ENCODE measurements at places on chromosomes 1 and 21.

- no peak for DNase-seq
Observed at GRCh38 chr1:28582248-28582615, 9.8 kb upstream of the RAB42 start.

GRCh38 chr1:171506525-171507304 is 21.4 kb downstream of the PRRC2C start:
- no peak for DNase-seq

- no peak for DNase-seq
Observed at GRCh38 chr1:43285269-43285990, at the start of gene C1orf210. TSS of gene C1orf210 (minus strand) at chr1:43285581. CDS start at chr1:43283270, 2,311 bp downstream.

DNA sequence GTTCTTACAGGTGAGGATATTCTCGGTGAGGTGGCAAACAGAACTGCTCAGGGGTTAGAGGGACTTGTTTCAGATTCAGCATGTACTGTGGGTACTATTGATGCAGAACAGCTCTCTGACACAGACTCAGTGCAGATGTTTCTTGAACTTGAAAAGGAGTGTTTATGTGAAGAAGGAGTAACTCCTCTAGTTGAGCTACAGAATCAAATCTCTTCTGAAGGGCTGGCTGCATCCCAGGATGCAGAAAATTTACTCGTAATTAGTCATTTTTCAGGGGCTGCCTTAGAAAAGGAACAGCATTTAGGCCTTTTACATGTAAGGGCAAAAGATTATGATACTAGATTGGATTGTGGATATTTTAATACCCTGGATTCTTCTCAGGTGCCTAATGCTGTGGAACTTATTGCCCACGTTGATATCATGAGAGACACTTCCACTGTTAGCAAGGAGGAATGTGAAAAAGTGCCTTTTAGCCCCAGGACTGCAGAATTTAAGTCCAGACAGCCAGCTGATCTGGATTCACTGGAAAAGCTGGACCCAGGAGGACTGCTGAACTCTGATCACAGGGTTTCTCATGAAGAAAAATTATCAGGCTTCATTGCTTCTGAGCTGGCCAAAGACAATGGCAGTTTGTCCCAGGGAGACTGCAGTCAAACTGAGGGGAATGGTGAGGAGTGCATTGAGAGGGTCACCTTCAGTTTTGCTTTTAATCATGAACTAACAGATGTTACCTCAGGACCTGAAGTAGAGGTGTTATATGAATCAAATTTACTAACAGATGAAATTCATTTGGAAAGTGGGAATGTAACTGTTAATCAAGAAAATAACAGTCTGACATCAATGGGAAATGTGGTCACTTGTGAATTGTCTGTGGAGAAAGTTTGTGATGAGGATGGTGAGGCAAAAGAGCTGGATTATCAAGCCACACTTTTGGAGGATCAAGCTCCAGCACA is 79.6 kb upstream of the BMP8A start:
- no peak for DNase-seq

GRCh38 chr21:37593015-37593414 is 226.4 kb downstream of the DYRK1A start:
- DNase-seq = no peak

- DNase-seq = no peak
Observed at GRCh38 chr1:238223076-238223640, 332.4 kb upstream of the ZP4 start.

DNA sequence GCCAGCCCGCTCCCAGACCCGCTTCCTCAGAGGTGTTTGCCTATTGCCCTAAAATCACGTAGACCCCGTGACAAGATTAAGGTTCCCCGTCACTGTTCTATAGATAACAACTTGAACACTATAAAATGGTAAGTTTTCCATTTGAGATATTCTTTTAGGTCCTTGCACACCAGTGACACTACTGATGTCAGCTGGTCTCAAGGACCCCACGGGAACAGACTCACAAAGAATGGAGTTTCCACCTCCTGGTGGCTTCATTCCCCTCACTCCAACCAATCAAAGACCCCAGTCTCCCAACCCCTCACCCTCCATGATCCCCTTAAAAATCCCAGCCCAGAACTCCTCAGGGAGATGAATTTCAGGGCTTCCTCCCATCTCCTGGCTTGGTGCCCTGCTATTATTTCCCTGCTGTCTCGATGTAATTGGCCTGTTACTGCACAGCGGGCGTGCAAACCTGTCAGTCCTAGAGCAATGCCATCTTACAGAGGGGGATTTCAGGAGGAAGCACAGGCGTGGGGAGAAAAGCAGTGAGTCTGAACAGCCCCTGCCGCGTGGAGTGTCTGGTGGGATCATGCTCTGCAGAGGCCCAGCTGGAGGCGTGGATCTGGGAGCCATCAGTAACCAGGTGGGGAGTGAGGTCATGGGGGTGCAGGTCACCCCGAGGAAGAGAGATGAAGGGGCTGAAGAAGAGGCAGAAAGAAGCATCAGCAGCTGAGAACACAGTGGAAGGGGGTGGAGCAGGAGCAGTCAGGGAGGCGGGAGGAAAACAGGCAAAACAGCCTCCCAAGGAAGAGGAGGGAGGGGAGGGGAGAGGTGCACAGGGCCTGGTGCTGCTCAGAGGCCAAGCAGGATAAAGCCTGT is 35.1 kb upstream of the LBR start:
- no peak for DNase-seq

DNA sequence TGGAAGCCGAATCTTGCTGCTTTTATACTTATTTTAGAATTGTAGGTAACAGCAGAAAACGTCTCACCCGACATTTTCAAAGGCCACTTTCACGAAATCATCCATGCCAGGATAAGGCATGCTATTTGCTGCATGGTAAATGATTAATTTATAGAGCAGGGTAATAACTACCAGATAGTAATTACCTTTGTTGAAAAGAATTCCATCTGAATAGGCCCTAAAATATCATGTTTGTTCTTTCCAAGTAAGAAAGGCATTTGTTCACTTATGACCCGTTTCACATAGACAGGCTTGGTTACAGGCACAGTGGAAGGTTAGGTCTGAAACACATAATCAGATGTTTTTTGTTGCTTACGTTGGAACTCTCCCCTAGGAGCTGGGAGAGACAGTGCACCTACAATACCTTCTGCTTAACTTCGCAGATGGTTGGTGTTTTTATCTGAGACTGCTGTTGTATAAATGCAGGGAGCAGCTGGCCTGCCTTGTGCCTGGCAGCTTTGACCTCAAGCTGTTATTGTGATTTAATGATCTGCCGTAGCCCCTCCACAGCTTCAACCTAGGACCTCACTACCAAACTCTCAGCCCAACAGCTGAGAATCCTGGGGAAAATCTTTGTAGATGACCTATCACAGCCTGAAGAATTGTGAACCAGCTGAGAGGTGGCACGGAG is 1.6 kb downstream of the SLC44A3 start:
- DNase-seq = no peak

DNA sequence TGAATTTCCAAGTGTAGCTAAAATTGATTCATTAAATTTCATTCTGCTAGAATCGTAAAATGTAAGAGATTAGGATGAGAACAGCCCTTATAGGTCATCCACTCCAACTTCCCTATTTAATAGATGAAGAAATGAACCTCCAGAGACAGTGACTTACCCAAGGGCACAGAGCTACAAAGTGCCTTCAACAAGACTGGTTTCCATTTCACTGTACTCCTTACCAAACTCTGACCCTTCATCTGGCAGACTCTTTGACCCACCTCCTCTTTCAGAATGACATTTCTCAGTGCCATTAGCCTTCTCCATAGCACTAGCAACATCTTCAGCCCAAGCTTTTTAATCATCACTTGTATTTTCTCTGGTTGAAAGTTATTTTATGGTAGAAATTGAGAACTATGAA is 161.3 kb downstream of the NEK7 start:
- DNase-seq = no peak

DNA sequence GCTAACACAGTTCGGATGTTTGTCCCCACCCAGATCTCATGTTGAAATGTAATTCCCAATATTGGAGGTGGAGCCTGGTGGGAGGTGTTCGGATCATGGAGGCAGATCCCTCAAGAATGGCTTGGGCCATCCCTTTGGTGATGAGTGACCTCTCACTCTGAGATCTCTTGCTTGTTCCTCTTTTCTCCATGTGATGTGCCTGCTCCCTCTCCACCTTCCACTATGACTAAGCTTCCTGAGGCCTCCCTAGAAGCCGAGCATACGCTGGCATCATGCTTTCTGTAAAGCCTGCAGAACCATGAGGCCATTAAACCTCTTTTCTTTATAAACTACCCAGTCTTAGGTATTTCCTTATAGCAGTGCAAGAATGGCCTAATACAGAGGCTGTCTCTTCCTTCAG is 8.1 kb upstream of the PLA2G5 start:
- DNase-seq = no peak

GRCh38 chr1:154206196-154206595 is at the start of gene CFAP141:
TSS of gene CFAP141 (minus strand) at chr1:154206333. CDS start at chr1:154206307, 26 bp downstream.
- no peak for DNase-seq

DNA sequence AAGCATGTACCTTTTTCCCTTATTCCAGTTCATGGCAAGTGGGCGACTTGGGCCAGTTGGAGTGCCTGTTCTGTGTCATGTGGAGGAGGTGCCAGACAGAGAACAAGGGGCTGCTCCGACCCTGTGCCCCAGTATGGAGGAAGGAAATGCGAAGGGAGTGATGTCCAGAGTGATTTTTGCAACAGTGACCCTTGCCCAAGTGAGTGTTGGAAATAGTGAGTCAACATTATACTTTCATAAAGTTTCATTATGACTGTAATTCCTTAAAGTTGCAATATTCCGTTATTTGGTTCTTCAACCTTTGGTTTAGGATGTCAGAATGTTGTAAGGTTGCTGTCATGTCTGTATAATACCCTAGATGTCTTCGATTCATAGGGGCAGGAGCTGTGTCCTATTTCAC is 230.5 kb downstream of the TPR start:
- DNase-seq = no peak

DNA sequence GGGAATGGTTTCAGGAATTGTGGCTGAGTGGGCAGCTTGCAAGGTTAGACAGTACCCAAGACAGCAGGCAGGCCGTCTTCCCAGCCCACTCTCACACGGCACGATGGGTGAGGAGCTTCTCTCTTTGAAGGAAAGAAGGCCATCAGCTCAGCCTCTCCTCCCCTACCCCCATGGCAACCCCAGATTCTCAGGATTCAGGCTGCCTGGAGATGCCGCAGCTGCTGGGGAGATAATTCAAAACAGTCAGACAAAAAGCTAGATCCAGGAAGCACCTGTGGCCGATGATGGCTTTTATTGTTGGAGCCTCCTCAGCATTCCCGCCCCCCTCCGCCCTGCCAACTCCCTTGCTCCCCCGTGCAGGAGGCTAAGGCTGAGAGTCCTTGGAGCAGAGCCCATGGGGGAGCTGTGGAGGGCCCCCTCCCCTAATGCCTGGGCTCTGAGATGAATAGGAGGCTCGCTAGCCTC is 220.5 kb downstream of the TRABD2B start:
- no peak for DNase-seq

- no peak for DNase-seq
Observed at GRCh38 chr1:180185971-180186645, 31.4 kb downstream of the QSOX1 start.

DNA sequence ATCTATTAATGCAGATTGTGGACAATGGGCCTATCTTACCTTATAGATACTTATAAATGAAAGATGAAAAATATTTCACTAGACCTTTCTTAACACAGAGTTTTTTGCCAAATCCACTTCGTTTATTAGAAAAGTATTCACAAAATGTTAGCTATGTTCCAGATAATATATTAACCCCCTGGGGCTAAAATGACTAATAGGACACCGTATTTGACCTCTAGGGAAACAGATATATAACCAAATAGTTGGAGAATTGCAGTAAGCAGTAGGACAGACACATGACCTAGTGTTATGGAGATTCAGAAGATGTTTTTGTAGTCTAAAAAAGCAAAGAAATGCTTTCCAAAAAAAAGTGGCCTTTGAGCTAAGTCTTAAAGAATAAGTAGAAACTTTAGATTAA is 106.9 kb downstream of the SEC16B start:
- no peak for DNase-seq

DNA sequence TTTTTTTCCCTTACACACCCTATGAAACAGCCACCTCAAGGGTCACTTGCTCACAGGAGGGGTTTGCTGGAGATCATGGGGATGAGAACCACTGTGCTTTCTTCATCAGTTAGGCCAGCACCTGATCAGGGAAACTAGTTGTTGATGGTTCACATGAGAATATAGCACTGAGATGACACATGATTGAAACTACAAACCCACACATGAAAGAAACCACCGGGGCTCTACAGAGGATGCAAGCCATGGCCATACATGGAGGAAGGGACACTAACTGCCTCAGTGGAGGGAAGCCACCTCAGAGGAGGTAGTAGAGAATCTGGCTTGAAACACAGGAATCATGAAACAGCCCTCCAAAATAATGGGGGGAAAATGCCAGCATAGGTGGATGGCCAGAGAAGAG is 63.2 kb downstream of the PRKAB2 start:
- DNase-seq = no peak

DNA sequence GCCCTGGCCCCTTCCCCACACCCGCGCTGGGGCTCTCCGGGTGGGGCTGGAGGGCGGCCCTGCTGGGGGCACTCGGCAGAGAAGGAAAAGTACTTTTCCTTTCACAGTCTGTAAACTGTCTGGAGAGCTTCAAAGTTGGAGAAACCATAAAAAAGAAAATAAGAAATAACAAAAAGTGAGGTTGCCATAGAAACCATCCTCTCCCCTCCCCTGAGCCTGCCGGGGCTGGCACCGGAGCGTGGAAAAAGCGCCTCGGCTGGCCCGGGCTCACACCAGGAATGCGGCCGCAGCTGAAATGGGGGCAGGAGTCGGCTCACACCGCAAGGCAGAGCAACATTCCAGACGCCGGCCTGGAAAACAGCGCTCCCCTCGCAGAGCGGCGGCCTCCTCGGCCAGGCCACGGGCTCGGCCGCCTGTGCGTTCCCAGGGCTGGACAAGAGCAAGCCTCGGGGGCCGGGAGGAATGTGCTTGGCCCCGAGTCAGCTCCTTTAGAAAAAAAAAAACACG is 69.2 kb downstream of the MORN1 start:
- DNase-seq = no peak

DNA sequence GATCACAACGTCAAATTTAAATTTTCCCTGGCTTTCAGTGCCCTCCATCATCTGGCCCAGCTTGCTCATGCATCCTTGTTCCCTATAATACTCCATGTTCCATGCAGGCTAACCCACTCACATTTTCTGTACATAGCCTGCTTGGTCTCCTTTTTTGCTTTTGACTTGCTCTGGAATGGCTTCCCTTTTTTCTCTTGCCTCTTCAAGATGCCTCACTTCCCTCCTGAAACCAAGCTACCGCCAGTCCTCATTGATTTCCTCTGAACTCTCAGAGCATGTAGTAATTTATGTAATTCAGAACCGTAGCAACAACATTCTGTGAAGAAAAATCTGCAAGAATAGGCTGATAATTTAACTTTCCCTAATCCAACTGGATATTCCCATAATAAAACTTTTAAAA is 10.3 kb downstream of the CAP1 start:
- DNase-seq = no peak

DNA sequence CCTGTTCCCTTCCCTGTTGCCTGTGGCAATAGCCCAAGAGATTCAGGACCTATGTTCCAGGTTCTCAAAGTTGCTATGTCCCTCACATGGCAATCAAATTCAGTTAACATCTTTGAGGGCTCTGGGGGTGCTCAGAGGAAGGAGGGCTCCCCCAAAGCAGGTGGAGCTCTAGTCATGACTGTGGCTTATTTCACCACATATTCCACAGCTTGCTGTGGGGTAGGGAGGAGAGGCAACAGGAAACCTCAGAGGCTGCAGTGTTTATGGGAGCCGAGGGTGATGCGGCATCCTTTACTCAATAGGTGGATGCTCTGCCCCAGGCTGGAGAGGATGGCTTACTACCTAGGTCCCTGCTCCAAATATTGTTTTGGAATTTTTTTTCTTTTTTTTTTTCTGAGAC is 1.2 kb upstream of the MKNK1 start:
- no peak for DNase-seq

- no peak for DNase-seq
Observed at GRCh38 chr1:212506666-212507065, 73.9 kb downstream of the NENF start.
